Brain (organoid and tissue), 16 donors: ENCODE measurements at places on chromosomes 16 and 17. TPM values are rescaled to one million over a fixed set of nuclear protein-coding genes. Genes with fewer than 3 reads are reported as not detected.

DNA sequence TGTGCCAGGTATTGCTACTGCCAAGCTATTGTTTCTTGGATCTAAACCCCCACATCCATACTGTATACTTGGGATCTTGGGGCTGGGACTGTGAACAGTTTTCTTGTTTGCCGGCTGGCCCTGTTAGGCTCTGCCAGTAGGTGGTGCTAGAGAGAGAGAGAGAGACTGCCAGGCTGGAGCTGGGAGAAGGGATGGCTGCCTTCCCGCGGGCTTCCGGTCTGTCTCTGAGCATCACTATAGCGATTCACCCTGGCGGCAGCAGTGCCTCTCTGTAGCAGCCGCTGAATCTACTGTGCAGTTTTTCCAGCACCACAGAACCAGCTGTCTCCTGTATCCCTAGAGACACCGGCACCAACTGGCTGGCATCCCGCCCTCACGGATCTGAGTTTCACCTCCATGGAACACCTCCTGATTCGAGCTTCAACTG is 201.2 kb downstream of the UTP18 start:
- DNase-seq, result no peak

DNA sequence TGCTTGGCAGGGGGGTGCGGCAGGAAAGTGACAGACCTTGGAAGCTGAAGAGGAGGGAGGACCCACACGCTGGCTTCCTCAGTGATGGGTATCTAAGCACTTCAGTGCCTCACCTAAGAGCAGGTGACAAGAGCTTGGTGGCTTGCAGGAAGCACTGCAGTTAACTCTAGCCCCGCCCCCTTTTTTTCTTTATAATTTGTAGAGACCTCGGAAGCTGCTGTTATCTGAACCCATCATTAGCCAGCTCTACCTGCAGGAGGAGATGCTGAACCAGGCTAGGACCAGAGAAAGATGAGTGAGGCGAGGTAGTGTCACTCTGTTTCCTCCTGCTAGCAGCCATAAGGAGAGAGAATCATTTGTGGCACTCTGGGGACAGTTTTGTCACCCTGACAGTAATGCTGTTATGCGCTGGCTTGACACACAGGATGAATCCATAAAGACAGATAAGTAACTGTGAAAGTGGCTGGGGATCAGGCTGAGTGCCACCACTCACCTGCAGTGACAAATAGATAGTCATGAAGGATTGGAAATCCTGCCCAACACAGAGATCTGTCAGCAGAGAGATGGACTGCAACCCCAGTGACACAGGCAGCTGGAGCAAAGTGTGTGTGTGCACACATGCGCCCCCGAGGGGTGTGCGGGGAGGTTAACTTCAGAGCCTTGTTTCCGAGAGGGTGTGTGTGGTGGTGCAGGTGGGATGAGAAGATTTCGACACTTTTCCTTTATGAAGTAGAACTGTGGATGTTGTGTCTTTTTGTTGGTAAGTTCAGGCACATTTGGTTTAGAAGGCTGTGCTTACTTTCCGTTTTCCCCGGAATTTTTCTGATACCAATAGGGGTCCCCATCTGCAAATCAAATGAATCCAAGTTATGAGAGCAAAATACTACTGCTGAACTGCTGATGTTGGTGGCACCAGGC is 224.0 kb downstream of the IRX3 start:
- peak; percentile 67 for DNase-seq

- peak; percentile 95 for DNase-seq
Observed at GRCh38 chr17:4412933-4413831, 20.6 kb upstream of the SPNS3 start.

PABPN1L gene
- 0.41 TPM for polyA plus RNA-seq

B4GALNT2 gene
- polyA plus RNA-seq, result not detected

PRSS22 gene
- polyA plus RNA-seq, result not detected

OTOP3 gene
- not detected for polyA plus RNA-seq
